ENCODE measurements at places on chromosomes 4 and X.

- no peaks in the 10 kb centered on the region for H3K27me3 ChIP-seq
- peaks cover 2% of the 10 kb centered on the region for H3K4me1 ChIP-seq
- DNase-seq, result no peak
- H3K4me3 ChIP-seq, result no peak overlapping the region
- H3K27ac ChIP-seq, result no peak overlapping the region
Measured at GRCh38 chrX:17414027-17414658, 39.1 kb downstream of the NHS start.

GRCh38 chr4:87153078-87153870 lies 67.1 kb downstream of the KLHL8 start:
- H3K4me3 ChIP-seq, result no peak overlapping the region
- H3K27ac ChIP-seq, result no peak overlapping the region
- no peaks in the 10 kb centered on the region for H3K4me1 ChIP-seq
- DNase-seq, result no peak
- no peaks in the 10 kb centered on the region for H3K36me3 ChIP-seq

DNA sequence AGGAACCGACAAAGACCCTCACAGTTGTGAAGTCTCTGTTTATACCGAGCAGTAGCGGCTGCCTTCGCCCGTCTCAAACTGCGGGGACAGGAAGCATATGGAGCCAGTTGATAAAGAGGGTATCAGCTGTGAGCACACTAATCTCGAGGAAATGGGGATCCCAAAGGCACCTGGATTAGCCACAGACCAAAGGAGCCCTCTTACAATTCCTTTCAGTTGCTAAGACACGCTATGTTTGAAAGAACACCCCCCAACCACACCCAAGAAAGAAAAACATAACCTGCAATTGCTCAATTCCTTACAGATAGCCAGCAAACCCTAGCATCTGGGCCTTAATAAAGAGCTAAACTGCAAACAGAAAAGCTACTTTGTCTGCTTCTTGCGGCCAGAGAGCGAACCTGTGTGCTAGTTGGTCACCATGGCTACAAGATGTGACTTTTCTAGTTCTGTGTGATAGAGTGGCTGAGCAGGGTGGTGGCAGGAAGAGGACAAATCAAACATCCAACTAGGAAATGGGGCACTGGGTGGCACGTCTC lies 23.3 kb upstream of the CHRNA9 start:
- DNase-seq, result no peak
- peaks cover 9% of the 10 kb centered on the region for H3K4me1 ChIP-seq
- no peak overlapping the region for H3K4me3 ChIP-seq
- H3K27me3 ChIP-seq, result no peaks in the 10 kb centered on the region

- H3K27me3 ChIP-seq, result no peaks in the 10 kb centered on the region
- H3K27ac ChIP-seq, result no peak overlapping the region
Measured at GRCh38 chr4:181181331-181181730, 1061.9 kb upstream of the TENM3 start.
